ENCODE measurements at places on chromosomes 13 and 19. TPM values are rescaled to one million over a fixed set of nuclear protein-coding genes. Genes with fewer than 3 reads are reported as not detected.
A peak's percentile ranks its signal among the peaks of the same experiment; 100 is the strongest.

The CPAMD8 gene
- total RNA-seq = 0.44 TPM

The IZUMO2 gene
- not detected for total RNA-seq

The LIM2 gene
- not detected for total RNA-seq

The DCLK1 gene
- total RNA-seq = not detected

The C19orf67 gene
- not detected for total RNA-seq

The VAV1 gene
- total RNA-seq = 103 TPM

The NKG7 gene
- 16.3 TPM for total RNA-seq

The MYPOP gene
- total RNA-seq = 4.5 TPM

DNA sequence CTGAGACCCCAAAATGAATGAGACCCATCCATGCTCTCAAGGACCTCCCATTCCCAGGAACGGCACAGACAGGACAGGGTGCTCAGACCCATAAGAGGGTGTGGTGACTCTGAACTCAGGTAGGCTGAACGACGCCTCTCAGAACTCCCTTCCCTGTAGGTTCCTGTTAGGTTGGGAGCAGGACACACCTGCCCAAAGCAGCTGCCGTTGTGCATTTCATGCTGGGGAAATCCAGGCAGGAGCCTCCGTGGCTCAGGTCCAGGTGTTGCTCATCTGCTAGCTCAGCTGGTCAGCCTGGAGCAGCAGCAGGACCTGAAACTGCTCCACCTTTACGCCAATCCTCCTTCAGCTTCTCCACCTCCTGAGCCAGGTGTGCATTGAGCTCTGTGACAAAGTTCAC is 19.1 kb upstream of the TEX101 start:
- no peaks in the 10 kb centered on the region for H3K4me1 ChIP-seq
- H3K27ac ChIP-seq = no peak overlapping the region
- H3K36me3 ChIP-seq = no peaks in the 10 kb centered on the region
- H3K27me3 ChIP-seq = peaks cover 10% of the 10 kb centered on the region
- no peak overlapping the region for H3K4me3 ChIP-seq
- no peak for DNase-seq

DNA sequence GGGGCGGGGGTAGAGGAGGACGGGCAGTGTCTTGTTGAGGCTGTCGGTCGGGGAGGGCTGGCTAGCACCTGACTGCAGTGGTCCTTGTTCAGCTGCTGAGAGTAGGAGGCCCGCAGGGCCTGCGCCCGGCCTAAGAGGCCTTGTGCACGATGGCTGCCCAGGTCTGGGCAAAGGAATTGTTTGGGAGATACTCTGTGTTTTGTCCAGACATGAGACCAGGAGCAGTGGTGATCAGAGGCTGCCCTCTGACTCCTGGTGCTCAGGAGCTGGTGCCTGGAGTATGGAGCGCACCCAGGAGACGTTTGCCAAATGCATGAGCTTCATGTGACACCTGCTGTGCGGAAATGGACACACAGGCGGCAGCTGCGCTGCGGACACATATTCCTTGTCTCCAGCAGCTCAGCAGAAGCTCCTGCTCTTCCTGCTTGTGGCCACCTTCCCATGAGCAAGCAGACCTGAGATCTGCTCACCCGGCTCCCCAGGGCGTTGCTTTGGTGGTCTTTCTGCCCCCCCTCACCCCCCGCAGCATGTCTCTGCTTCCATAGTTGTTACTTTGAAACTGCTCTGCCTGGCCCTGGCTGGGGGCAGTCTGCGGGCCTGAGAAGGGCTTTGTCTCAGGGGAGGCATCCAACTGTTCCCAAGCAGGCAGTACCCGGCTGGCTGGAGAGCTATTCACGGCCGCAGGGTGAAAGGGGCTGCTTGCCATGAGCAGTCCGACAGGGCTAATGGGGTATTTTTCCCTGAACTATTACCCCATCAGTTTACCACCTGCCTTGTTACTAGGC is 163.9 kb downstream of the TEX29 start:
- H3K36me3 ChIP-seq = no peaks in the 10 kb centered on the region
- no peak overlapping the region for H3K27ac ChIP-seq
- no peak overlapping the region for H3K4me3 ChIP-seq
- DNase-seq = no peak
- peaks cover 3% of the 10 kb centered on the region for H3K27me3 ChIP-seq
- H3K4me1 ChIP-seq = no peaks in the 10 kb centered on the region

DNA sequence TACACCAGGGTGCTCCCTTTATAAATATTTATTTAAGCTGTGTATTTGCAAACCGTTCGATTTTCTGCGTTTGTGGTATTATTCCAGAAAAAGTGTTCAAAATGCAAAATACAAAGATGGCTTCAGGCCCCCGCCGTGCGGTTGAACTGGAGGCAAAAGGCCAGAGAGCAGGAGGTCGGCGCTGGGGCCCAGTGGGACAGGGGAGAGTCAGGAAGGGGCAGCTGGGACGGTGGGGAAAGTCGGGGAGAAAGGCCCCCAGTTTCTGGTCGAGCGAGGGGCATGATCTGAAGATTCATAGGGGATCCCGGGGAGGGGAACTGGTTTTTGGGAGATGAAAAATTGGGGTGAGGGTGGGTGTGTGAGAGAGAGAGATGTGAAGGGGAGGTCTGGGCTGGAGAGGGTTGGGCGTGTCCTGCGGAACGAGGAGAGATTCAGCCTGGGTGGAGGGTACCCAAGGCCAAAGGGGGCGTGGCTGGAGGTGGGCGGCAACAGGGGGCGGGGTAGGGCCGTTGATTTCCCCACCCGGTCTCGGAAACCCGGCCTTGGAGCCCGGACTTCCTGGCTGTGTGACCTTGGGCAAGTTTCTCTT is 678 bp downstream of the ISOC2 start:
- H3K27ac ChIP-seq = no peak overlapping the region
- DNase-seq = peak; percentile 38
- no peaks in the 10 kb centered on the region for H3K27me3 ChIP-seq
- H3K4me3 ChIP-seq = peak overlapping the region; percentile 93
- peaks cover 20% of the 10 kb centered on the region for H3K4me1 ChIP-seq

- no peaks in the 10 kb centered on the region for H3K36me3 ChIP-seq
- no peaks in the 10 kb centered on the region for H3K27me3 ChIP-seq
- H3K4me1 ChIP-seq = no peaks in the 10 kb centered on the region
Observed at GRCh38 chr13:79799059-79799867, 318.3 kb downstream of the NDFIP2 start.

DNA sequence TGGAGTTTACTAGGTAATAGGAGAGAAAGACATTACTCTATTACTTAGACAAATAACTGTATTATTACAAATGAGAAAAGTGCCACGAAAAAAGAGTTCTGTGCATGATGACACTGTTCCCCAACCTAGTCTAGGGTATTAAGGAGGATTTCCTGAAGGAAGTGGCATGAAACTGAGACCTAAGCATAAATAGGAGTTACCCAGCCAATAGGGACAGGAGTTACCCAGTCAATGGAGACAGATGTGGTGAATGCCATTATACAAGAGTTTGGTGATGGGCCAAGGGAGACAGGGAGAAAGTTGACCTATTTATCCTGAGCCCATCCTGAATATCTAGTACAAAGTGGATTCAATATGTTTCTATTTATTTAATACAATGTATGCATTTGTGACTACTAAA is 65.4 kb downstream of the KL start:
- no peak for DNase-seq
- peaks cover 3% of the 10 kb centered on the region for H3K4me1 ChIP-seq
- no peak overlapping the region for H3K4me3 ChIP-seq

DNA sequence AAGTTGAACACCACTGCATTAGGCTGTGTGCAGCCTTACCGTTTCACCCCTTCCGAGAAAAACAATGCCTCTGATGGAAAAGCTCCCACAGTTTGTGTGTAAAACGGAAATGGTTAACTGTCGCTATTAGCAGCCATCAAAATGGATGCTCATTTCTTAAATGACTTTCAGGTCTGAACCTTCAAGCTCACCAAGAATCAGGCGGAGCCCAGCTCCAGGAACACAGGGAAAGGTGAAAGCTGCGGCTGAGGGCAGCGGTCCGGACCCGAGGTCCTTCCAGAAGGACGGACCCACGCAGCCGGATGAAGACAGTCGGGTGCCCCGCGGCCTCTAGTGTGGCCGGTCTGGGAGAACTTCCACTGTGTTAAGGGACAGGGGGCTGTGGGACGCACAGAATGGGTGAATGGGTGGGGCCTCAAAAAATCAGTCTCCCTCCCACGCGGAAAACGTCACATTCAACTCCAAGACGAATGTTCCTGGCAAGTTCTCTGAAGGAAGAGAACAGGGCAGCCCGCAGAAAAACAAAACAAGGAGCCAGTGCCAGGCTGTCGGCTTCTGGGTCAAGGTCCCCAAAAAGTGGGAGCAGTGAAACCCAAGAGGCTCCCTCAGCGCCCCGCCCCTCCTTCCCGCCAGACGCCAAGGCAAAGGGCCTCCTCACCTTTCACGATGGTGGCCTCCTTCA is 4.9 kb downstream of the IRS2 start:
- H3K36me3 ChIP-seq = peaks cover 4% of the 10 kb centered on the region
- no peak overlapping the region for H3K27ac ChIP-seq
- no peak for DNase-seq

- DNase-seq = no peak
- H3K36me3 ChIP-seq = no peaks in the 10 kb centered on the region
- no peak overlapping the region for H3K27ac ChIP-seq
Observed at GRCh38 chr13:94256721-94257120, 222.8 kb downstream of the DCT start.

DNA sequence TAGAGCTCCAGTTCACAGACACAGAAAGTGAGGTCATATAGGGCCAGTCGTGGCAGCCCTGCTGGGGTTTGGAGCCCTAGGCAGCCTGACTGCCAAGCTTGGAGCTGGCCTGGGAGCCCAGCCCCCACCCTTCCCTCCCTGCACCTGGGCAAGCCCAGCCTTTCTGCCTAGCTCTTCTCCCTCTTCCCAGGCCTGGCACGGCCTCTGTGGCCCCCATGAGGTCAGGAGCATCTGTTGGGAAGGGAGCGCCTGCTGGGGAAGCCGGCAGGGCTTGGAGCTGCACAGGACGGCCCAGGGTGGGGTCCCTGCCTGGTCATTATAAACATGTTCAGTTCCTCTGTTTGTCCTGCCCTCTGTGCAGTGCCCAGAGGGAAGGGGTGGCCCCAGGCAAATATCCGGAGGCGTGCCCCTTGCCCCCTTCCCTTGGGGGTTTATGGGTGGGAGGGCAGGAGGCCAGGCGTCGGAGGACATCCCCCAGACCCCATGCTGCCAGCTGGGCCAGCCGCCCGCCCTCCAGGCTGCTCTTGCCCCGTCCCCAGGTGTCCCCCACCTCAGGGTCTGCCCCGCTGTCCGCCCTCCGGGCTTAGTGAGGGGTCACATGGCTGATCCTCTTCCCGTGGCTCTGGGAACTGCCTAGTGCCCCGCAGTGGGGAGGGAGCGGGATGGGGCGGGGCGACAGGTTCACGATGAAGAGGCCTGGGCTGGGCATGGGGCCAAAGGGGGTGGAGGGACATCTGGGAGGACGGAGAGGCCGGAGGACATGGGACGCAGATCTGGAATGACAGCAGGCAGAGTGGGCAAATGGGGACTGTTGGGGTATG is 30.0 kb upstream of the NCCRP1 start:
- no peak overlapping the region for H3K27ac ChIP-seq
- no peaks in the 10 kb centered on the region for H3K27me3 ChIP-seq
- no peaks in the 10 kb centered on the region for H3K36me3 ChIP-seq
- no peak overlapping the region for H3K4me3 ChIP-seq
- DNase-seq = no peak
- peaks cover 3% of the 10 kb centered on the region for H3K4me1 ChIP-seq

GRCh38 chr13:100394005-100394695 is 194.4 kb downstream of the GGACT start:
- no peak overlapping the region for H3K4me3 ChIP-seq
- DNase-seq = peak; percentile 32
- peaks cover 24% of the 10 kb centered on the region for H3K4me1 ChIP-seq
- H3K27me3 ChIP-seq = no peaks in the 10 kb centered on the region

DNA sequence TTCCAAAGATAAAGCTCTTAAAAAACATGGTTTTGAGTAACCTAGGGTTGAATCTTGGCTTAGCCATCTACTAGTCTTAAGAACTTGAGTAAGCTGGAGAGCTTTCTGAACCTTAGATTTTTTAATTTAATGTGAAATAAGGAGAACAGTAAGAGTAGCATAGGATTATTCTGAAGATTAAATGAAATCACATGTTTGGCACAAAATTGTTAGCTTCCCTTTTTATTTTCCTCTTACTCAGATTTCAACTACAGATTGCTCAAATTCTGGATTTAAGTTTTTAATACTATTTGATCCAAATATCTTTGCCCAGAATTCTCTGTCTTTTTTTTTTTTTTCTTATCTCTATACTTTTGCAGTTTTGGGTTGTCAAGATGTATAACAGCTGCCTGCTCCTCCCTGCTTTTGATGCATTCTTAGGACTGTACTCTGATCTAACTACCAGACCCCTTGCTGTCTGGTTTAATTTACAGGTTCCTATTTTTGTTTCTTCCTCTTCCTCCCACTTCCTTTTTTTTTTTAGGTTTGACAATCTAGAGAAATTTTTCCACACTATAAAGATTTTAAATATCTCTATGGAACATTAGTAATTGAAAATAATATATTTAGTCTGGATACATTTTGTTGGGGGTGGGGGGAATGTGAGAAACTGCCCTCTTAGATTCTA is 12.3 kb downstream of the POMP start:
- peaks cover 22% of the 10 kb centered on the region for H3K4me1 ChIP-seq
- no peak overlapping the region for H3K4me3 ChIP-seq
- H3K27ac ChIP-seq = peak overlapping the region; percentile 46
- no peak for DNase-seq

- H3K27me3 ChIP-seq = no peaks in the 10 kb centered on the region
- H3K27ac ChIP-seq = no peak overlapping the region
- H3K4me1 ChIP-seq = no peaks in the 10 kb centered on the region
- DNase-seq = no peak
- H3K4me3 ChIP-seq = no peak overlapping the region
- peaks cover 15% of the 10 kb centered on the region for H3K36me3 ChIP-seq
Observed at GRCh38 chr19:16104722-16105121, 7.0 kb upstream of the RAB8A start.

DNA sequence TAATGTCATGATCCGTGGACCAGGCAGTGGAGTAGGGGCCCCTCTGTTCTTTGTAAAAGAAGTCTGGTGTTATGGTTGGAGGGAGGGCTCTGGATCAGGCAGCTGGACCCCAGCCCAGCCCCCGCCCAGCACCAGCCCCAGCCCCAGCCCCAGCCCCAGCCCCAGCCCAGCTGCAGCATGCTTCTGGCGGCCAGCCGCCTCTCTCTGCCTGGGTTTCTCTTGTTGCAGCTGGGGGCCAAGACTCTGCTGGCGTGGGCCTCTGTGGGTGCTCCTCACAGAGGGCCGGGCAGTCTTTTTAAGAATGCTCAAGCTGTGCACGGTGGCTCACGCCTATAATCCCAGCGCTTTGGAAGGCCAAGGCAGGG is 17.9 kb downstream of the DOT1L start:
- H3K4me3 ChIP-seq = no peak overlapping the region
- H3K36me3 ChIP-seq = peaks cover 24% of the 10 kb centered on the region
- no peaks in the 10 kb centered on the region for H3K27me3 ChIP-seq
- peaks cover 2% of the 10 kb centered on the region for H3K4me1 ChIP-seq
- no peak for DNase-seq
- H3K27ac ChIP-seq = no peak overlapping the region
